ENCODE measurements at places on chromosomes 13 and 19.
A peak's percentile ranks its signal among the peaks of the same experiment; 100 is the strongest.

- peak; percentile 57 for DNase-seq
Measured at GRCh38 chr19:42440357-42441048, 2.2 kb downstream of the CXCL17 start.

- no peak for DNase-seq
Measured at GRCh38 chr19:12270854-12271253, 23.8 kb downstream of the ZNF44 start.

- DNase-seq, result no peak
Measured at GRCh38 chr19:51766461-51766860, 5.5 kb downstream of the FPR2 start.

- DNase-seq, result no peak
Measured at GRCh38 chr13:111521030-111521429, 200.6 kb downstream of the TEX29 start.

DNA sequence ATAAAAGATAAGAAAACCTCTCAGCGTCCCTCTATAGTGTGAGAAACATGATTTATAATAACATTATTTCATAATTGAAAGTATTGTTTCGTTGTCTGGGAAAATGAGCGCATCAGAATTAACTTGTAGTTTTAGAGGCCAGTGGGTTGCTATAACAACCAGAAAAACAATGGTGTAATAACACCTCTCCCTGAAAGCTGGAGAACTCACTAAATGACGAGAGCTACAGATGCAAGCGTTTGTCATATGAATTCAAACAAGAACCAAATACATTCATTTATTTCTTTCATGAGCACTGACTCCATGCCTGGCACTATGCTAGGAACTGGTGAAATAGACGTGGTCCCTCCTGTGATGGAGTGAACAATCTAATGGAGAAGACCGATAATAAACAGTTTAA is 16.3 kb downstream of the KBTBD7 start:
- peak; percentile 14 for DNase-seq

- no peak for DNase-seq
Measured at GRCh38 chr19:475360-475759, 14.5 kb upstream of the SHC2 start.

GRCh38 chr13:29684441-29684840 is 89.0 kb upstream of the SLC7A1 start:
- DNase-seq, result peak; percentile 77

DNA sequence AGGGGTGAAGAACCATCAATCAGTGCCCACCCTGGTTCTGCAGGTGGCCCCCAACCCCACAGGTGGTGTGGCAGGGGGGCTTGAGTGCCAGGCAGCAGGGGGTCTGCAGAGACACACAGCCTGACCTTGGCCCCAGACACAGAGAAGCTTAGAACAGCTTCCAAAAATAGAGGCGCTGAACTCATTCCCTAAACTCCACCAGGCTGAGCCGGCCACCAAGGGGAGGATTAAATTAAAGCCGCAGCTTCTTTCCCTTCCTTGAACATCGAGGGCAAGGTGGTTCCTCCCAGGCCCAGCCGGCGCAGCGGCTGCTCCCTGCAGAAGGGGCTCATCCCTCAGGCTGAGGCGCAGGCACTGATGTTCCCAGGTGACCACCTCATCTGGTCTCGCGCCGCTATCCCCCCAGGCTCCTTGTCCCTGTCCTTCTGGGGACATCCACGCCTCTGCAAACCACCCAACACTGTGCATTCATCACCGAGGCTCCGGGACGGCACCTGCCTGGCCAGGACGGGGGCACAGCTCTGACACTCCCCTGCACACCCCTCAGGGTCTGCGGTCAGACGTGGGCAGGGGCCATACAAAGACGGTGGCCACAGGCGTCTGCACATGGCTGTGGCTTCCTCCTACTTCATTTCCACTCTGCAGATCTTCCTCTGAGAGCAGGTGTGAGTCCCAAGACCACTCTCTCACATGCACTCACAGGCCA is 30.9 kb downstream of the LAMP1 start:
- DNase-seq, result no peak

- peak; percentile 50 for DNase-seq
Measured at GRCh38 chr13:87147076-87147475, 524.1 kb upstream of the SLITRK5 start.

DNA sequence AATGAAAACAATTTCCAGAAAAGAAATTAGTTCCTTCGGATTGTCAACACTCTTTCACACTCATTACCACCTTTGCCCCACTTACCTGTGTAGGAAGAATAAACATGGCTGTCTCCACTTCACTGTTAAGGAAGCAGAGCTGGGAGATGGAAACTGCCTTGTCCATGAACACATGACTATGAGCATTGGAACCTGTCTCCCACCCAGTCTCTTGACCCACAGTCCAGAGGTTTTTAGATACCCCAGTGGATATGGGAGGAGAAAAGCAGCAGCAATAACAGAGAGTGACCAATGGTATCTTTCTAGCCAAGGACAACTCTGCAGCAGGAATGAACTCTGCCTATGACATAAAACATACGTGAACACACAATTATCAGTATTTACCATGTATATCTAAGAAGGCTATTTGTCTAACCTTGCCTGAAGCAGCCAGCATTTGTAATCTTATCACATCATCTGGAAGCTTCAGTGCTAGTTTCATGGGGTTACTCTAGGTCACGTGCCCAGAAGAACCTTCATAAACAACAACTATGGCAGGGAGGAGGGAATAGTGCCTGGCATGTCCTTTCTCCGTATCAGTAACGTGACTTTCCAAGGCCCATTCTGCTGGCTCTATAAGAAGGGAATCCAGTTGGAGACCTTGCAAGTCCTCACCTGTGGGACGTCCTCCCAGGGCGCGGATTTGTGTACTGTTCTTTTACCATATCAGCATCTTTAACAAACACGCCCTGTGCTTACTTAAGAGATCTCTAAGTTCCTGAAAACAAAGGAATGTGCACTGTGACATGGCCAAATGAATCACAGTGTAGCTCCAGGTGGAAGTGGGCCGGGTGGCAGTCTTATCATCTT is 221.8 kb upstream of the UBL3 start:
- peak; percentile 83 for DNase-seq

DNA sequence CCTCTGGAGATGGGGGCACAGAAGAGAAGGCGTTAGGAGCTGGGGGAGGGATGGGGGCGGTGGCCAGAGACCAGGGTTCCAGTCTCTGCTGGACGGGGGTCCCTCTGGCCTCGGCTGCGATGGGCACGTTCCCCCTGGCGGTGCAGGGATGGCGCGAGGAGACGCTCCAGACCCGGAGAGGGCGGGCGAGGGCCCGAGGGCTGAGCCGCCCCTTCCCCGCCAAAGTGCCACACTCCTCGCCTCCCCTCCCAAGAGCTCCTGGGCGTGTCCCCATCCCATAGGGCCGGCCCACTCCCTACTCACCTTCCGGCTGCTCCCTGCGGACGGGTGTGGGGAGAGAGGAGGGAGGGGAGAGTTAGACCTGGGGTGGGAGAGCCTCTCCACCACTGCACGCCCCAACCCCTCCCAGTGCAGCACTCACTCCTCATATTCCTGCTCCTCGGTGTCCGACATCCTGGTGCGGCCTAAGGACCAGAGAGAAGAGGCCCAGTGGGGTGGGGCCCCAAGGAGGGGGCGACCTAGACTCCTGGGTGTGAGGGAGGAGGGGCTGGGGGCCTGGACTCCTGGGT is 2.2 kb downstream of the TNNT1 start:
- DNase-seq, result peak; percentile 8

DNA sequence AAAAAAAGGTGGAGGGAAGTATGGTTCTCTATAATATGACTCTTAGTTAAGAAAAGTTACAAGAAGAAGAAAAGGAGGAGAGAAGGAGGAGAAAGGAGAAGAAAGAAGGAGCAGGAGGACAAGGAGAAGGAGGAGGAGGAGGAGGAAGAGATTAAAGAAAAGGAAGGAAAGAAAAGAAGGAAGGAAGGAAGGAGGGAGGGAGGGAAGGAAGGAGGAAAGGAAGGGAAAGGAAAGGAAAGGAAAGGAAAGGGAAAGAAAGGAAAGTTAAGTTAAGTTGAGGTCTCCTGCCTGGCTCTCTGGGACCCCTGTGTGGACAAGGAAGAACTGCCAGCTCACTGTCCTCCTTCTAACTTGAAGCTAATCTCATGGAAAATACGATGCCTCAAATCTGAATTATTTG is 429.5 kb downstream of the TSHZ3 start:
- no peak for DNase-seq

DNA sequence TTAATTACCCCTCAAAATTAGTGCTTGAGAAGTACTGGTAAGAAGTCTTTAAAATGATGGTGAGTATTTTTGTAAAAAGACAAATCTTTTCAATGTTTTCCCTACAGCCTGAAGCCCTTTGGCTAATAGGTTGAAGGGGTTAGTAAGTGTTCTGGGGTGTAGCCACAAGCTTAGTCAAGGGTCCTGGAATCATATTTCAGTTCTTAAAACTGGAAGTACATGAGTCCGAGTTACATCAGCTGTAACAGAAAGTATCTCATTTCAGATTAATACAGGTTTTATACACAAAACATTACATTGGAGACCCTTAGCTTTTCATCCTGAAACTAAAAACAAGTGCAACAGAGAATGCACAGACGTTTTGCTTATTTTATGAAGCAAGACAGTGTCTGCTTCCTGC is 52.7 kb upstream of the TEX29 start:
- no peak for DNase-seq

DNA sequence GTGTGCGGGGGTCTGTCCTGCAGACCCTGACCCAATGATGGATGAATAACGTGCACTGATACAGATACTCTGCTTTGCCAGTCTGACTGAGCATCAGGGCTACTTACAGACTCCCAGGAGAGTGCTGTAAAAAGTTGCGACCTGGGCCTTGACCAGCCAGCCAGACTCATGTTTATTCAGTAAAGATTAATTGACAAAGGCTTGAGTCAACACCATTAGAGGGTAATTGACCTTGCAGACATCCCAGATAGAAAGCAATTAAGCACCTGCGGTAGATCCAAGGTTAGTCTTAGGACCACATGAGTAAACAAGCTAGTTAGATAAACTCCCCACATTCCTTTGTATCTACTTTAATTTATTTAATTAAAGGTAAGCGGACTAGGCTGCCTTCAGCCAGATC is 10.4 kb downstream of the NUDT19 start:
- no peak for DNase-seq

All from bronchial epithelial cell (primary cell).